Liver (tissue), 10 donors: ENCODE measurements at places on chromosomes 1 and 21.

DNA sequence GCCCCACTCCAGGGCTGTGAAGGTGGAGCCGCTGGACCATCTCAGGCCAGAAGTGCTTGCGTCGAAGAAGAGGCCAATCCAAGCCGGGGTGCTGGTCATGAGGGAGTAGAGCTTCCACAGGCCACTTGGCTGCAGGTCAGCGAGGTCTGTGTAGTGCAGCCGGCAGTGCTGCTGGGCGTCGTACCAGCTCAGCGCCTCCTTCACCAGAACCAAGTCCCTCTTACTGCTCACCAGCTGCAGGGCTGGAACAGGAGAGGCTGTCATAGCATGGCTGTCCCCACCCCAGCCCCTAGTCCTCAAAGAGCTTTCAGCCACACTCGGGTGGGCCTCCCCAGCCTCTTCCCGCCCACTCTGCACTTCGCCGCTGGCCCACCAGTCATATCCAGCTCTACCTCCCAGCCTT lies 2.2 kb downstream of the CLEC20A start:
- DNase-seq, result no peak

DNA sequence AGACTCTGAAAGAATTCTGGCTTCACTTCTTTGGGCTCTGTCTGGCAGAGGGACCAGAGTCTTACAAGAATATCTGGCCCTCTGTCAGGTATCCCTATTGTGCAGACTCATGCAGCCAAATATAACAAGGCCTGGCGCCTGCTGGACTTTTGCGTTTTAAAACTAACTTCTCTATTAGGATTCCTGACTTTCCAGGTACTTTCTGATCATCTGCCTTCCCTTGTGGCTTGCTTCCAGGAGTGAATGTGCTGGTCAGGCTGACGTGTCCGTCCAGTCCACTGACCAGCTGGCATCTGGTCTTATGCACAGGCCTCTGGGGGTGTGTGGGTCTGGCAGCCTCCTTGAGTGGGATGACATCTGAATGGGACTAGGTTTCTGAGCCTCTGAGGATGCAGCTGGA lies 8.6 kb upstream of the RAB29 start:
- DNase-seq, result no peak

- no peak for DNase-seq
Measured at GRCh38 chr1:209667708-209668107, 7.5 kb upstream of the G0S2 start.

DNA sequence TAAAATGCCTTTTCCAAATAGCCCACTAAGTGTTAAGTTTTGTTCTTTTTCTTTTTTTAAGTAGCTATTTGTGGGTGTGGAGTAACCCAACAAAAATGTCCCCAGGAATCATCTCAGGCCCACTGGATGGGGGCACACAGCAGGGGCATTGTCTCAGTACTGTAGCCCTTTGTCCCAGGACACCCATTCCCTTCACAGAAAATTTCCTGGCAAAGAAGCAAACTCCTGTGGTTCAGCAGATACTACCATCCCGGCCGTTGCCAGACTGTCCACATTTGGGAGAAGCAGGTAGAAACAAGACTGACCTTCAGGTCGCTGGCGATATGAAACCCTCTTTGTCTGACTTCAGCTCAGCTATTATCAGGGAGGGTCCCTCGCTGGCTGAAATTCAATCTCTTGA lies 23.7 kb upstream of the SRRM1 start:
- DNase-seq, result no peak

DNA sequence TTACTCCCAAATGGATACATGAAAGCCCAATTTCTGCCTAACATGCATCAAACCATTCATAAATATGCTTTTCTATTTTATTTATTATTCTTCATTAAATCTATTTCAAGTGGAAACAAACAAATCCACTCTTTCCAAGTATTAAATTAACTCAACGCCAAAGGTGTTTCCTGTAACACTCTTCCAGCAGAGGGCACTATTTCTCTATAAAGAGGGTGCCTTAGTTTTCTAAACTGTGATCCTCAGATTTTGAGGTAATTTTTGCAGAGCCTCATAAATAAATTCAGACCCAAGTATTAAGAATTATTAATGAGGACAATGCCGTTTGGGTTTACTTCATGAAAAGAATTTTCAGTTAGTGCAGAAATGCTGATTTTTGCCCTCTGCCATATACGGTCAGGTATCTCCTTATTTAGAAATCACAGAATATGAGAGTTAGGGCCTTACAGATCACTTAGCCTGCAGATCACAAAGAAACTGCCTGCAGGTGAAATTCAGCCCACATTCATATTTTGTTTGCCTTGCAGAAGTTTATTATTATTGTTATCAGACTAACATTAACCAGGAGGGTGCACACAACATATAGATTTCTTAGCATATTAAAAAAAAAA lies 40.1 kb upstream of the MYSM1 start:
- no peak for DNase-seq

- DNase-seq, result no peak
Measured at GRCh38 chr1:103469801-103470200, 55.7 kb upstream of the RNPC3 start.
